ENCODE measurements at places on chromosomes 2 and 18.

- DNase-seq = no peak
Observed at GRCh38 chr2:52386433-52387030, 1354.6 kb upstream of the NRXN1 start.

DNA sequence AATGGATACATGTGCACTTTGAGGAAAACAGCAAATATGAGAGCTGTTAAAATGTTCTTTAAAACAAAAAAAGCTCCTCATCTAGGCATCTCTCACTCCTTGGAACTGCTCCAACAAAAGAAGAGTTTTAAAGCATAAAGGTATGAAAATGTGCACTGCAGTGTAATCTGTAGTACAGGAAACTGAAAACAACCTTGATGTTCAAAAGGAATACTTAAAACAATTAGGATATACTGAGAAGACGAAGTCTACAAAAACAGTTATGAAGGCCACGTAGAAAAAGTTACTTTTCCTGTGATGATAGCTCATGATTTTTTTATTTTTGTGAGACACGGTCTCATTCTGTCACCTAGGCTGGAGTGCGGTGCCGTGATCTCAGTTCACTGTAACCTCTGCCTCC is 2.1 kb upstream of the GPR75 start:
- DNase-seq = no peak

DNA sequence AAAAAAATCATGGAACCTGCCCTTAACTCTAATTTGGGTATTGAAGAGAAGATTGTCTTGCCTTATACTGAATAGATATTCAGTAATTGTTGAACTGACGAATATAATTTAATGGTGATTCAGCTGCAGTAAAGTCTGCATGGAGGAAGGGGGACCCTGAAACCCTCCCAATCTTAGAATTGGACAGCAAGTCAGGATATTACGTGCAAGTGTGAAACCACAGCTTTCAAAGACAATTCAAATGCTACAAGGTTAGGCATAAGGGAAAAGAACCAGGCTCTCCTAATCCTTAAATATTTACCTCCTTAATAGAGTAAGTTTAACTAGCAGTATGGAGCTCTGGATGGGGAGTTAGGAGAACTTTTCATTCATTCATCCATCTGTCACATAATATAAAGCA is 226.9 kb upstream of the TNP1 start:
- DNase-seq = no peak

DNA sequence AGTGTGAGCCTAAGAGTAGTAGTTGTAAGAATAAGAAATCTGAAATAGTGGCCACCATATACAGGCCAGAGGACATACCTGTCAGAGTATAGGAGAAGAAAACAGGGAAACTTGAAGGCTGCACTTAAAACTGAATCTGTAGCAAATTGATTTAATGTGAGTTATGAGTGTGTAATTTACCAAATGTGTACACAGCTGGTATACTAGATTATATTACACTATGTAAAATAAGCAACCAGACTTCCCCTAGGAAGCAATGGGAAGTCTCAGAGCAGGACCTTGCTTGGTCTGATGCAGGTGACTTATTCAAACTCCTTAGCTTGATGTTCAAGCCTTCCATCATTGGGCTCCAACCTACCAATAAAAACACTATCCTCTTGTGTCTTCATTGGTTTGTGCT is 17.3 kb upstream of the EPC2 start:
- no peak for DNase-seq

GRCh38 chr18:79056827-79057367 is 12.3 kb upstream of the ATP9B start:
- DNase-seq = no peak

DNA sequence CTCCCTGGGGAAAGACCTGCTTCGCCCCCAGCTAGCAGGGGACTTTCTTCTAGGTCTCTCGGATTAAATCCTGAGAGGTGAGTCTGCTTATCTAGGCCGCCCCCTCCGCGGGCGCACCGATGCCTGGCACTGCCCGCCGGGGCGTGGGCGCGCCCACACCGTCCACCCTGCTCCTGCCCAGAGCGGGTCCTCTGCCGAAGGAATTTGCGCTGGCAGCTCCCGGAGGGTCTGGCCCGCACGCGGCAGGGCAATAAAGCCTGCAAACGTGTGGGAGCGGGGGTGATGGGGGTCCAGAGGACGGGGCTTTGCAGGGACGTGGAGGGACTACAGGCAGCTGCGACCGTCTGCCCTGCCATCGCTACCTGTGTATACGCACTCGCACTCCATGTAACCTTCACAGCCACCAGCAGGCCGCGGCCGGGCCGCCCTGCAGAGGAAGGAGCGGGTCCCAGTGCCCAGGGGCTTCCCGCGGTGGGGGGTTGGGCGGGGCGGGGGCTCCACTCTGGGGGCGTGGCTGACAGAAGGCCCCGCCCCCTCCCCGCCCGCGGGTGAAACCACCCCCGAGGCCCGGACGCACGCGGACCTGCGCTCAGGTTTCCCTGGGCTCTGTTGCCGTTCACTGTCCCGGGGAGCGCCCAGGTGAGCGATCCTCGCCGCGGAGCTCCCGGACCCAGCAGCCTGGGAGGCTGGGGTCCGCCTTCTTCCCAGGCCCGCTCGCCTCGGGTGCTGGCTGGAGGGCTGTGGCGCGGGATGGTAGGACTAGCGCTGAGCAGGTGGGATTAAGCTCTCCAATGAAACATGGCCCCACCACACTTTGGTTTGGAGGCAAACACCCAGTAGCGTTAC is 174.5 kb upstream of the HS6ST1 start:
- DNase-seq = no peak

GRCh38 chr2:230714136-230714480 is 1.5 kb downstream of the CAB39 start:
- peak; percentile 58 for DNase-seq

GRCh38 chr2:217399291-217399690 is 539.4 kb upstream of the TNP1 start:
- no peak for DNase-seq

DNA sequence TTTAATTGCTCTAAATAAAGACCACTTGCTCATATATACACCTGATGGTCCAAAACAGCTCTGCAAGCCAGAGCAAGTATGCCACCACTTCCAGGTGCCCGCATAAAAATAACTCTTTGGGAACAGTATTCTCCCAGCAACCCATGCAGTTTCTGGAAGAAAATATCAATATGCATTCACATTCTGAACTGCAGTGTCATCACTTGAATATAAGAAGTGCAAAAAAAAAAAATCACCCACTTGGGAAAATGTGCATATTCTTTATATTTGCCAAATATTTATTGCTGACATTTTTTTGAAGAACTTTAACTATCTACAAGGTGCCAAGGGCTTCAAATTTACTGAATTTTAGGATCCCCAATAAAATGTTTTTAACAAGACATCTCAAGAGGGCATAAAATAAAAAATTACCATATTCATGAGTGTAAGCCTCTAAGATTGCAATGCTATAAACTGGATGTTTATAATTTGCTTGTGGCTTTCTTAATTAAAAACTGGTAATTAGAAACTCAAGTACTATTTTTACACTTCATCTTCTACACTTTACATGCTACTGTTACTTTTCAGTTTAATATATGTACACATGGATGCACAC is 360.6 kb upstream of the HNRNPA3 start:
- no peak for DNase-seq

GRCh38 chr2:86298411-86299390 is 38.7 kb downstream of the REEP1 start:
- no peak for DNase-seq

DNA sequence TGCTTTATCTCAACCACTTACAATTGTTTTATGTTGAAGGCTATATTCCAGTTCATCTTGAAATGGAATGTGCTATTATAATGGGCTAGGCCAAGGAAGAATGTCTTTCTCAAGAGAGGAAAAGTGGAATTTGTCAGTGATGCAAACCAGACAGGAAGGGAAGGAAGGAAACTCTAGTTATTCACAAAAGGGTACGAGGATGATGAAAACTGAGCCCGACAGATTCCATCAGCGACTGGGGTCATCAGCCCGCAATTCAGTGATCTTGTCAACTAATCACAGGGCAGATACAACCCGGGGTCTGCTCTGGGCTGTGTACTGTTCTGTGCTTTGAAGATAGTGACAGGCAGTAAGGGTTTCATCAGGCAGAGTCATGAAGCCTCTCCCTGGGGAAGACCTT is 23.4 kb upstream of the LYPD6 start:
- no peak for DNase-seq

DNA sequence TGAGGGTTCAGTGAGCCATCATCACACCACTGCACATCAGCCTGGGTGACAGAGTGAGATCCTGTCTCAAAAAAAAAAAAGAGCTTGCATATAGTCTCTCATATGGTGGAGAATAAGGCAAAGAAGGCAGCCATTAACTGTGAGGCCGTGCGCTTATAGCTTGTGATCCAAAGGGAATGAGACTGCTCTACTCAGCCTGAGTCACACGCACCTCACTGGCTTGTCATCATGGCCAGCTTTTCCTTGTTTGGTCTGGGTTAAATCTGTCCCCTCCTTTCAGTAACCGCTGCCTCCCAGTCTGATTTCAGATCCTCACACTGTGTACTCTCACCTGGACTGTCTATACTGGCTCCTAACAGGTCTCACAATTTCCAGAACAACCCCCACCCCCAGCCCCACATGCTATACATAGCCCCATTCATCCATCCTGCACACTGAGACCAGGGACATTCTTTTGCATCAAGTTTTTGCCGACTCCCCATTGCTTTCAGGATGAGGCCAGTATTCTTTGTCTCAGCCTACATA is 35.3 kb upstream of the ANKRD44 start:
- DNase-seq = no peak

DNA sequence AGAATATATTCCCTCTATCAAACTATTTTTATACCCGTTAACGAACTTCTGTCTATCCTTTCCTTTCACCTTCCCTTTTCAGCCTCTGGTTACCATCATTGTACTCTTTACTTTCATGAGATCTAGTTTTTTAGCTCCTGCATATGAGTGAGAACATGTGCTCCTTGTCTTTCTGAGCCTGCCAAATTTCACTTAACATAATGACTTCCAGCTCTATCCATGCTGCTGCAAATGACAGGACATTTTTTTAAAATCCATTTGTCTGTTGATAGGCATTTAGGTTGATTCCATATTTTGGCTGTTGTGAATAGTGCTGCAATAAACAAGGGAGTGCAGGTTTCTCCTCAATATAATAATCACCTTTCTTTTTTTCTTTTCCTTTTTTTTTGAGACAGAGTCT is 8.2 kb upstream of the CCDC195 start:
- no peak for DNase-seq

- no peak for DNase-seq
Observed at GRCh38 chr2:134527381-134527780, 191.4 kb downstream of the TMEM163 start.

DNA sequence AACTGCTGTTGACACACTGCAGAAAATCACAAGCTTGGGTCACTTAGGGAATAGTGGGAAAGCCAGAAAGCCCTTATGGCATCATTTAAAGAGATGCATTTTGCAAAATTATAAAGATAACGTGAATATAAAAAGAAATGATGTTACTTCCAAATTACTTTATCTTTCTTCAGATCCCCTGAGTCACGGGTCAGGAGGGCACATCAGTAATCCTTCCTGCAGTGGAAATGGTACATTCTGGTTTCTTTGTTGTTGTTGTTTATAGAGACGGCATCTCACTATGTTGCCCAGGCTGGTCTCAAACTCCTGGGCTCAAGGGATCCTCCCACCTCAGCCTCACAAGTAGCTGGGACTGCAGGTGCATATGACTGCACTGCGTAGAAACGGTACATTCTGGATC is 9.8 kb upstream of the EPG5 start:
- no peak for DNase-seq

GRCh38 chr2:64787698-64788097 is 134.0 kb upstream of the SERTAD2 start:
- DNase-seq = no peak

- no peak for DNase-seq
Observed at GRCh38 chr2:83055376-83056010, 1403.6 kb downstream of the SUCLG1 start.

DNA sequence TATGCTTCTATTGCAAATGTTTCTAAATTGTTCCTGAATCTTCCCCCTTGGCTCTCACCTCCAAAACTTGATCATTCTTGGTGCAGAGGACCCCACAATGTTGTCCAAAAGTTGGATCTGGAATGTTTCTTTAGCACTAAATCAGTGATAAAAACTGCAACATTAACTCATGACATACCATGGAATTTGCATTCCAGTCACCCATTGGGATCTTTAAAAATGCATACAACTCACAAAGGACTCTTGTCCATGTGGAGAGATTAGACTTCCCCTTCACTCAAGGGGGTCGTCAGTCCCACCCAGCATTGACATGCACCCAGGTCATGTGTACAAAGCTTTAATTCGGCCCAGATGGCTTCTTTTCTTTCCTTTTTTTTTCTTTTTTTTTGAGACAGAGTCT is 169.3 kb downstream of the SETBP1 start:
- DNase-seq = no peak

GRCh38 chr2:29398384-29399237 is 283.4 kb downstream of the CLIP4 start:
- no peak for DNase-seq

DNA sequence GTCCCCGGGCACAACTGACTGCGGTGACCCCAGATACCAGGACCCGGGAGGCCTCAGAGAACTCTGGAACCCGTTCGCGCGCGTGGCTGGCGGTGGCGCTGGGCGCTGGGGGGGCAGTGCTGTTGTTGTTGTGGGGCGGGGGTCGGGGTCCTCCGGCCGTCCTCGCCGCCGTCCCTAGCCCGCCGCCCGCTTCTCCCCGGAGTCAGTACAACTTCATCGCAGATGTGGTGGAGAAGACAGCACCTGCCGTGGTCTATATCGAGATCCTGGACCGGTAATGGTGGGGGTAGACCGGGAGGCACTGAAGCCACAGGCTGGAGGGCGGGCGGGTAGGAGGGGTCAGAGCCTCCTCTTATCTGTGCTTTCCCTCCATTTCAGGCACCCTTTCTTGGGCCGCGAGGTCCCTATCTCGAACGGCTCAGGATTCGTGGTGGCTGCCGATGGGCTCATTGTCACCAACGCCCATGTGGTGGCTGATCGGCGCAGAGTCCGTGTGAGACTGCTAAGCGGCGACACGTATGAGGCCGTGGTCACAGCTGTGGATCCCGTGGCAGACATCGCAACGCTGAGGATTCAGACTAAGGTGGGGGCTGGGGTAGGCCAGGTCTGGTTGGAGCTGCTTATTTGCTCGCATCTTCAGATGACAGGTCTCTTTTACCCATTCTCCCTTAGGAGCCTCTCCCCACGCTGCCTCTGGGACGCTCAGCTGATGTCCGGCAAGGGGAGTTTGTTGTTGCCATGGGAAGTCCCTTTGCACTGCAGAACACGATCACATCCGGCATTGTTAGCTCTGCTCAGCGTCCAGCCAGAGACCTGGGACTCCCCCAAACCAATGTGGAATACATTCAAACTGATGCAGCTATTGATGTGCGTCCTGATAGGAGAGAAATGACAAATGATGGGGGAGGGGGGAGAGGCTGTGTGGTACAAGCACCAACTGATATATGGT is 780 bp downstream of the HTRA2 start:
- DNase-seq = peak; percentile 71

DNA sequence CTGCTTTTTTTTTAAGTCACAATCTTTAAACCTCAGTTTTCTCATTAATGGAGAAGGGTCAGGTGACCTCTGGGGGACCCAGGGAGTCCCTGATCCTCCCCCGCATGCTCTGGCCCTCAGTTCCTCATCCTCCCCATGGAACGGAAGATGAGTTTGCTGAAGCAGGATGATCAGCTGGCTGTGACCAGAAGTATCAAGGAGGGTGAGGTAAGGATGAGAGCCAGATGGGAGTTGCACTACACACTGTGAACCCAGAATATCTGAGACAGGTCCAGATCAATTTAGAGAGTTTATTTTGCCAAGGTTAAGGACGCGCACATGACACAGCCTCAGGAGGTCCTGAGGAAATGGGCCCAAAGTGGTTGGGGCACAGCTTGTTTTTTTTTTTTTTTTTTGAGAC is 3.8 kb downstream of the CATIP start:
- DNase-seq = no peak

GRCh38 chr2:159155791-159156190 is 130.7 kb downstream of the WDSUB1 start:
- DNase-seq = no peak

- DNase-seq = no peak
Observed at GRCh38 chr2:63692002-63692606, 103.3 kb downstream of the MDH1 start.
